ENCODE measurements at places on chromosomes 16 and 17.

- DNase-seq = no peak
Observed at GRCh38 chr17:20086416-20087076, 77.4 kb downstream of the SPECC1 start.

DNA sequence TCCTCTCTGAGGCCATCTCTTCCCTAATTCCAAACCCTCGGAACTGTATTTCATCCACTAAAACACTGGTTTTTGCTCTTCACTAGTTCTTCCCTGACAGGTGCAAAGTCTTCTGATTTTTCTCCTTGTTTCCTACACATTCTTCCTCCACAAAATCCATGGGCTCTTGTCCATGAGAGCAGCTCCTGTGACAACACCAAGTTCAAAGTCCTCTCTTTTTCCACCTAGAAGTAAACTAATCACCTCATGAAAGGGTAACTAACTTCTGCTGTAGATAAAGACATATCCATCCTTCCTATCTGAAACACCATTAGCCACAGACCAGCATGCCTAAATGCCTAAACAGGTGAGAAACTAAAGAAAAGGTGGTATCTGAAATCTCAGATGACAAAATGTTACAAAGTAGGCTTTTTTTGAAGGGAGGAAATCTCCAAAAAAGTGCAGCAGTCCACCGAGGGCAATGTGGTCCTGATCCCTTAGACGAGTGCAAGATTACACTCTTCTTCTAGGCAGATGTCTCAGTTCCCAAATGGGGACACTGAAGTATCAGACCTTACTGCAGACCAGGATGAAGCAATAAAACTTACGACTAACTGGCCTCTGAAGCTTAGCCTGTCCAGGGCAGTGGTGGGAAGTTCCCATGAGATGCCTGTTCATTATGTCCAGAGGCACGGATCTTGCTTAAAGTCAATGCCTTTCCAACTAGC lies 2.8 kb downstream of the PIP4K2B start:
- DNase-seq = no peak

- DNase-seq = no peak
Observed at GRCh38 chr17:58529275-58529674, 14.8 kb upstream of the MTMR4 start.

- no peak for DNase-seq
Observed at GRCh38 chr17:13626703-13627102, 25.0 kb upstream of the HS3ST3A1 start.

GRCh38 chr16:62038646-62039045 lies 2.4 kb upstream of the CDH8 start:
- DNase-seq = no peak

DNA sequence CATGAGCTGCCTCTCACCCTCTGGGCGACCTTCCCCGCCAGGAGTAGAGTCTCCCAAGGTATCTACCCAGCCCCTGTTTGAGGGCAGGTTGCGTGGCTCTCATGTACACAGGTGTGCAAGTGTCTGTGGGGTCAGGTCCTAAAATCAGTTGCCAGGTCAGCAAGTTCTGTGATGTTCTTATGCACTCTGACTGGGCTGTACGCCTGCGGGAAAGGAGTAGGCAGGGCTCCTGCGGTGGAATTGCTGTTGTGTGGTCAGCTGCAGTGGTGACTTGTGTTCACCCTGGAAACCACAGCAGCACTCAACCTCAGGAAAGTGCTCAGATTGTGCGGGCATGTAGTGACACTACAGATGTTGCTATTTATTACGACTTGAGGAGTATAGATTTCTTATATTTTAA lies 19.4 kb downstream of the NARF start:
- no peak for DNase-seq

DNA sequence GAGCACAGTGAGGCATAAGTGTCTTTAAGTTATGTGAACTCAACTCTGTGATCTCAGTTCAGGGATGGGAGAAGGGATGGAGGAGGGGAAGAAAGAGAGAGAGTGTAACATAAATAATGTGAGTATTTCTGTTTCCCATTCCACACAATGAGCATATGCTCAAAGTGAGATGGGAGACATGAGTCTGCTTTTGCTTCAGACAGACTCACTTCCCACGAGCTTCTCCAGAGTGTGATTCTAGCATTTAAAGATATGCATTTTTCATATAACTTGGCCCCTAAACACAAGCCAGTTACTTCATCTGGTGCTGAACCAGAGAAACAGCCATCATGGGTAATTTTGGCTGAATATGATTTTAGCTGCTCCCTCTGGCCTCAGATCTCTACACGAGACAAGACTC lies 35.0 kb downstream of the SHISA9 start:
- no peak for DNase-seq

GRCh38 chr16:74862743-74863244 lies 88.2 kb upstream of the FA2H start:
- DNase-seq = no peak

- DNase-seq = no peak
Observed at GRCh38 chr17:42700586-42701289, 18.4 kb downstream of the CNTNAP1 start.

DNA sequence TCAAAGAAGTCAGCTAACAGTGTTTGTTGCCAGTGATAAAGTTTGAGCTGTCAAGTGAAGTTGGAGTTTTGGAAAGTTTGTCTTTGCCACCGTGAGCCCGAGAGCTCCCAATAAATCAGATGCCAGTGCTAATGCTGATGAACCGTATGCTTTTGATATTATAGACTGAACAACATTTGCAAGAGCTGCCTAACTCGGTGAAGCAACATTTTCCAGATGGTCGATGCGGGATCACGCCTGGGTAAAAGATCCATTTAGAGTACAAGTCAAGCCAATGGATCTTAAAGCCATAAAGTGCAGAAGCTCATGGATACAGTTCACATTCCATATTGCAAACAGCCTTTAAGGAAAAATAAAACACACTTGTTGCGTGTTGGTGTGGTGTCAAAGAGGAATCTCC lies 9.6 kb downstream of the BANP start:
- DNase-seq = no peak

DNA sequence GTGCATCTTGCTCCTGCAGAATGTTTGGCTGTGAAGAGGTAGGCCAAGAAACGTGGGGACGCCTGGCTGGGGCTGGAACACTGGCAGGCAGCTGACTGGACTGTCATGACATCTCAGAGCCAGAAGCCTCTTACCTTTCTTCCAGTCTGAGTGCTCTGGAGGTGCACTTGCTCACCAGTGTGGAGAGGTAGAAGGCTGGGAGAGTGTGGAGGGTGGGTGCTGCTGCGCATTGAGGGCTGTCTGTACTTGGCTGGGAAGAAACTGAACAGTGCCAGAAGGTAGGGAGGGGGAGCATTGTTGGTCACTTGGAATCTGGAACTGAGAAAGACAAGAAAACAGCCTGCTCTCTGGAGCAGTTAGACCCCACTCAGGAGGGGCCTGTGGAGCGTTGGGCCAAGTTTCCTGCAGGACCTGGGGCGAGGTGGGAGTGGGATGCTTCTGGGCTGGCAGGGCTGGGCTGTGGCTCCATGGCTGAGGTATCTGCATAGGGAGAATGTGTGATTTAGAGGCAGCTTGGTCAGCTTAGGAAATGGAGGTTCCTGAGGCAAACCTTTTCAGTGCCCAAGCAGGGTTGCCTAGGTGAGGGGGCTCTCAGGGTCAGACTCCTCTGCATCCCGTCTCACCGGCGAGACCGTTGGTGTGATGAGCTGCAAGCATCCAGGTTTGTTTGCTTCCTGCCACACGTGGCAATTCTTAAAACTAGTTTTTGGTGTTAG lies 55.1 kb downstream of the KSR1 start:
- DNase-seq = no peak

DNA sequence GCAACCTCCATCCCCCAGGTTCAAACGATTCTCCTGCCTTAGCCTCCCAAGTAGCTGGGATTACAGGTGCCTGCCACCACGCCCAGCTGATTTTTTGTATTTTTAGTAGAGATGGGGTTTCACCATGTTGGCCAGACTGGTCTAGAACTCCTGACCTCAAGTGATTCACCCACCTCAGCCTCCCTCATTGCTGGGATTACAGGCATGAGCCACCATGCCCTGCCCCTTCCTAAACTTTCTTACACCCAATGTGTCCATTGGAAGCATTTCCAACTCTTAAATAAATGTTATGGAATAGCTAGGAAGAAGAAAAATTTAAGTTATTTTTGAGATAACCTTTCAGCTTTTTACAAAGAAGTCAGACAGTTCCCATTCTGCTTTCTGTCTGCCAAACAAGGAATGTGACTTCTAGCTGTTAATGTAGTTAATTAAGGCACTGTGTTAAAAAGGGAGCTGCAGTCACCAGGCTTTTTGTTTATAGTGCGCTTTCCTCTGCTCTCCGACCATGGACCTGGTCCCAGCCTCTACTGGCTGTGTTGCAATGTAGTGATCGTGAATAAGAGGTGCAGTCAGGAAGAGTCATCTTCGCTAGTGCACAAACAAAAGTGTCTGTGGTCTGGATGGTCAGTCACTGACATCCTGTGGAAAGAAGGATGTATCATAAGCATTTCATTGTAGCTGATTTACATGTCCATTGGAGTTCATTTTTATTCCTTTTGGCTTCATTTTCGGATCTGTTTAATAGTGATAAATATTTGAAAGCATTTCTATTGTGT lies 39.7 kb downstream of the USP10 start:
- no peak for DNase-seq

DNA sequence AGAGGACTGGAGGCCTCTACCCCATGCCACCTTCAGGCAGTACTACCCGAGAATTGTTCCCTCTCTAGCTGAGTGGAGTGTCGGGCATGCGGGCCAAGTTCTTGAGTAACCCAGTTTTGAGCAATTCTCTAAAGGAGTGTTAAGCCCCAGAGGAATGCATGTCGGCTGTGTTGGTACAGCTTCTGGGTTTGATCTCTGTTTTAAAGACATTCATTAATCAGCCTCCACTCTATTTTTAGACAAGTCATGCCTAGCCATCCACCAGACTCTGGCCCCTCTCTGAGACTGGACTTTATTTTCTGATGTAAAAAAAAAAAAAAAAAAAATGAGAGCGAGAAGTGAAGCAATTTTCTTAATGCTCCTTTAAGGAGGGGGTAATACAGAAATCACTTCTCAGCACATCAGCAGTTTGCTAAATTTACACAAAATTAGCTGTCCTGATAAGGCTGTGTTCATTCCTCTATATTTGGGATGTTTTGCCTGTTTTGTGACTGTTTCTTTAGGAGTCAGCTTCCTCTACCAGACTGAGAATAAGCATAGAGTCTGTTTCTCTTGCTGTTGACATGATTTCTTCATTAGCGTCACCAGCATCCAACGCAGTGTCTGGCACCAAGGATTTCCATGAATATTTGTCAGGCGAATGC lies 88.7 kb downstream of the AXIN2 start:
- no peak for DNase-seq

GRCh38 chr16:5865236-5865635 lies 767.6 kb upstream of the EEF2KMT start:
- no peak for DNase-seq

- no peak for DNase-seq
Observed at GRCh38 chr17:2835780-2836179, 39.5 kb downstream of the RAP1GAP2 start.

GRCh38 chr17:72614871-72615626 lies 477.4 kb downstream of the SLC39A11 start:
- DNase-seq = no peak

Data from esophagus muscularis mucosa (tissue), 4 donors.